ENCODE measurements at places on chromosomes 7 and 10.
A peak's percentile ranks its signal among the peaks of the same experiment; 100 is the strongest.

- no peak for DNase-seq
Observed at GRCh38 chr10:14016931-14017333, 313.8 kb downstream of the FRMD4A start.

DNA sequence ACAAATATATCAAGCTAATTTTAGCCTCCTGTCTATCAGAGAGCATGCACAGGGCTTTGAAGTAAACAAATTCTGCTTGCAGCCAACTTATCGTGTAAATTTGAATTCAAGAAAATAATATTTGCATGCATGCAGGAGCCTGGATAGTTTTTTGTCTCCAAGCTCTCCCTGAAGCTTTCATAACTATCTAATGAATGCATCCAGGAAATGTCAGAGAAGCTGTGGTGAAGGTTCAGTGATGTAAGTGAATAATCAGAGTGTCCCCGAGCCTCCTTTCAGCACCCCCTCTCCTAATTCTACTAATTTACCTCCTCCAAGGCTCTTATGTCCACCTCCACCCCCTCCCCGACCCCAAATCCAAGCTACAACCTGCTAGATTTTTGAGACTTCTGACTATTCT lies 172.0 kb upstream of the ZNF32 start:
- DNase-seq = no peak

- no peak for DNase-seq
Observed at GRCh38 chr7:5428478-5429252, 5.0 kb upstream of the TNRC18 start.

GRCh38 chr7:86207740-86208139 lies 436.0 kb upstream of the GRM3 start:
- DNase-seq = no peak

DNA sequence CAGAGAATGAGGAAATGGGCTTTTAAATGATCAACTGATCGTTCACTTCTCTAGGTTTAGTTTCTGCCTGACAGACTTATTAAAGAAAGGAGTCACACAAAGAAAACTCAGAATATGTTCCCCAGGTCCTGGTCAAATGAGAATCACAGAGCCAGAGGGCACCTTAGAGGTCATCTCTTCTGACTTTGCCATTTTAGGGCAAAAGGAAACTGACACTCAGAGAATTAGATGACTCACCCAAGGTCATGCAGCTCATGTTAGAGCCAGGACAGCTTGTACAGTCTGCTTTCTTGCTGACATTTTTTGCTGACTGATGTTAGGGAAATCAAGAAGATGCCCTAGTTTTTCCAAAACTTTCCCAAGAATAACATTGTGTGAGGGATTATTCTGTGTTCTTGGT lies 312.7 kb upstream of the SP8 start:
- no peak for DNase-seq

GRCh38 chr7:69738396-69738951 lies 140.2 kb downstream of the AUTS2 start:
- no peak for DNase-seq

DNA sequence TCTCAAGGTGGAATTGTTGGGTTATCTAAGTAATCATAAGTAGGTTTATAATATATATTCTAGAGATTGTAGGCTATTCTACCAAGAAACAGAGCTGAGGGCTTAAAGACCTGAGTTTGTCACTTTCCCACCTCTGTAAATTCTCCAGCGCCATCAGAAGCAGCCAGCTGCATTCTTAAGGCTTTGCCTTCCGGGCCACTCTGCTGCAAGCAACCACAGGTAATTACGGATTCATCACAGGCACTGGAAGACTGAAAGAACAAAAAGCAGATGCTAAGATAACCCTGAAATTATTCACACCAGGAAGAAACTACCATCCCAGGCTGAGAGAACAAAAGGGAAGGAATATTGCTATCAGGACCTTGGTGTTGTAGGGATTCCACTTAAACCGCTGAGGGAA lies 137.8 kb upstream of the JCAD start:
- DNase-seq = no peak

GRCh38 chr10:15181576-15182156 lies 13.2 kb upstream of the NMT2 start:
- no peak for DNase-seq

- no peak for DNase-seq
Observed at GRCh38 chr7:22647451-22648257, 79.3 kb upstream of the IL6 start.

GRCh38 chr7:116528008-116528789 lies 3.4 kb downstream of the CAV1 start:
- DNase-seq = no peak

GRCh38 chr7:21367081-21367480 lies 60.8 kb upstream of the SP4 start:
- DNase-seq = no peak

DNA sequence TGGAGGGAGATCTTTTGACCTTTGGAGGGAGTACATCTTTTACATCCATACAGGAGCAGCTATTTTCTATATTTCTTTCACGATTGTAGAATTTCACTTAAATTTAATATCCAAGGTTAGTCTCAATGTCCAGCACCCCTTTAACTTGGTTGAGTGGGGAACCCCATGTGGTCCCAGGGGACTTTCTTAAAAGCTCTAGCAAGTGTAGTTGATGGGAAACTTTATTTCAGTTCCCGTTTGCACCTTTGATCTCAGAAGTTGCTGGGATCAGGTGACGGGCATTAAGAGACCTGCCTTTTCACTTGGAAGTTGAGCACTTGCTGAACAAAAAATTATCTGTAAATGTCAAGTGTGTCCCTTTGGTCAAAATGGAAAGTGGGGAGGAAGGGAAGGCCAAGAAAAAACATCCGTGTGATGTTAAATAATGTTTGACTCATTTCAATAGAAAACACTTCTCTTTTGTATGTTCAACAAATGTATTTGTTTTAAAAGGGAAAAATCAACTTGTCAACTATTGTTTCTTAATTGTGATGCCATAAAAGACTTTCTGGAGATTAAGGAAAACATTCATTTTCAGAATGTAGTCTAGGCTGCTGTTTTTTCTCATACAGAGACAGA lies 370.1 kb upstream of the GALNT17 start:
- DNase-seq = no peak

- DNase-seq = no peak
Observed at GRCh38 chr10:132143162-132143561, 43.6 kb upstream of the DPYSL4 start.

DNA sequence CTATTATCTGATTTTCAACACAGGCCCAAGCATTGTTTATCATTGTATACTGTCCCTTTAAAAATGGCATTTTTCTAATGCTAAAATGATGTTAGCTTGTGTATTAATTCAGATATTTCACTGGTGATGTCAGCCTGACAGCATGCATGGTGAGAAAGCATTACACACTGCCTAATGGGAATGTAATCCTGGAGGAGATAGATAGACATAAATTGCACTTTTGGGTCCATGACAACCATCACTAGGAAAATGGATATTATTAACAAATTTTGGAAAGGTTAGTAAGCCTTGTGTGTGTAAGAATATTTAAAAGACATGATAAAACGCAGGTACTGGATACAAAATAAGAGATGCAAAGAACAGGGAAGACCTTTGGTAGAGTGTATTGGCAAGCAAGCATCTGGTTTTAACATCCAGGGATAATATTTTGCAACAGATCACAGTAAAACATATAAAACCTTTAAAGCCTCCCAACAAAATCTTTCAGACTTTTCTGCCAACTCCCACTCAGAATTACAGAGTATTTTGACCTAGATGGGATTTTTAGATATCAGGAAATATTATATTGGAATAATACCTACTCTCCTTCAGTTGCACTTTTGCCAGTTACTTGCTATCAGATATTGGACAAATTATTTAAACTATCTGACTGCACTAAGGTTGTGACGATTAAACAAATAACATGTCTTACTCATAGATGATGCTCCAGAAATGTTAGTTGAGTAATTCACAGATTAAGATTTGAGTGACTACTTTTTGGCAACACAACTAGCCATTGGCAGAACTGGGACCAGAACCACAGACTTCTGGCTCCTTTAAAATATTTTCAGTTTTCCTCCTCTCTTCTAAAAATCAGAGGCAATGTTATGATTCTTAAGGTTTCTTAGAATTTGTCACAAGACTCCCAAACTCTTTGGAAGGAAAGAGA lies 291.6 kb upstream of the SEMA3C start:
- DNase-seq = no peak

- peak; percentile 54 for DNase-seq
Observed at GRCh38 chr7:90403174-90404113, at the start of gene CLDN12. Gene CLDN12, plus strand, starts transcription at chr7:90403461. Its CDS starts 9,216 bp downstream, at chr7:90412677.

DNA sequence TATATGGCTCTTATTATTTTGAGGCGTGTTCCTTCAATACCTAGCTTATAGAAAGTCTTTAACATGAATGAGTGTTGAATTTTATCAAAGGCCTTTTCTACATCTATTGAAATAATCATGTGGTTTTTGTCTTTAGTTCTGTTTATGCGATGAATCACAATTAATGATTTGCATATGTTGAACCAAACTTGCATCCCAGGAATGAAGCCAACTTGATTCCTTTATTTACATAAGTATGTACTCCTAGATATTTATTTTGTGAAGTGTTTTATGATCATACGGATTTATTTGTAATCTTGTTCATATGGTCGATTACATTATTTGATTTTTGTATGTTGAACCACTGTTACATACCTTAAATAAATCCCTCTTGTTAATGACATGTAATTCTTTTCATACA lies 244.3 kb upstream of the KCND2 start:
- DNase-seq = no peak

DNA sequence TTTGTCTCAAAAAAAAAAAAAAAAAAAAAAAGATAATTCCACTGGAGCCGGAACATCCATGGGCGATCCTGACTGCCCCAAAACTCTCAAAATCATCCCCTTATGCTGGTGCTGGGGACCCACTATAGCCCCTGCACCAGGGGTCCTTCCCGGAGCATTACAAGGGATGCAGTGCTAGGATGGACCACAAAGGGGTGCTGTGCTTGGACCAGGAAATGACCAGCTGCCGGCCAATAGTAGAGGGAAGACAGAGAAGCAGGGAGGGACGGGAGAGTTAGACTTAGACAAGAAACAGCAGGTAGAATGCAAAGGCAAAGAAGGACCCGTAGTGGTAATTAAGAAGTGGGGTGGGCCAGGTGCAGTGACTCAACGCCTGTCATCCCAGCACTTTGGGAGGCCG lies 40.5 kb downstream of the RCC1L start:
- DNase-seq = no peak

GRCh38 chr7:105854498-105854897 lies 21.9 kb downstream of the ATXN7L1 start:
- DNase-seq = no peak

- DNase-seq = no peak
Observed at GRCh38 chr10:687583-688311, 1.7 kb downstream of the DIP2C start.

DNA sequence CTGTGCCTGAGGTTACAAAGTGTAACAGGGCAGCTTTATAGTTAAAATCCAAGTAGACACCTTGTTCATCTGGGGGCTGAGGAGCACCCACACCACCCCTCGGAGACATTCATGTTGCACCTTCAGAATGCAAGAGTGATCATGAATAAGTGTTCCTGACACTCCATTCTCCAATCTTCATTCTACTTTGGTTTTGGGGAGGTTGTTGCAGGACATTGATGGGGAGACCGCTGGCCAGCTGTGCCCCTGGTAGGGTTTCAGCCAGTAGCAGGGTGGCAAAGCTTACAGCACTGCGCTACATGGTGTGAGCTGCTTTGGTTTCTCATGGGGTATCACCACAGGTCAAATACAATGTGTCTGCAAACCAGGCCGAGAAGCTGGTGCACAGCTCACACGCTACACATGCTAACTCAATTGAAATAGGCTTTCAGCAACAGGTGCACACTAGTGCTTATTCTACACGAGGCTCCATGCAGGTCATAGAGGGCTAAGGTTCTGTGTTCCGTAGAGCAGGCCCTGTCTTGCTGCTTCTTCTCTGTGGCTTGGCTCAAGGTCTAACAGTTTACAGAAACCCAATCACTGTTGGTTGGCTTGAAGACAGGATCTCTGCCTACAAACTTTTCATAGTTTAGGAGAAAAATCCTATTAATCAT lies 317.4 kb upstream of the ZNF32 start:
- no peak for DNase-seq

DNA sequence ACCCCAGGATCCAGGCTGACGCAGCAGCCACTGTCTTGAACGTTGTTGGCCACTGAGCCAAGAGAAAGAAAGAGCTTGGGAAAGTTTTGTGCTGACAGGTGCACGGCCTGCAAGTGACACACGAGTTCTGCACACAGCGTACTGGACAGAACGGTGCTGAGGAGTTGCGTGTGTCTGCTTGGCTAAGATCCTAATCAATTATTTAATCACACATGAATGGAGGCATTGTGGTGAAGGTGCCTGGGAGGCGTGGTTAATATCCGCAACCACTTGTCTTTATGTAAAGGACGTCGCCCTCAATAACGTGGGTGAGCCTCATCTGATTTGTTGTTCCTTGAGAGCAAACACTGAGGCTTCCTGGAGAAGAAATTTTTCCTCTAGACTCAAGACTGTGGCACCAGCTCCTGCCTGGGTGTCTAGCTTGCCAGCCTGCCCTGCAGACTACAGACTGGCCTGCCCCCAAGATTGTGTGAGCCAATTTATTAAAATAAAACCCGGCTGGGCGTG lies 16.6 kb upstream of the GNA12 start:
- no peak for DNase-seq

GRCh38 chr7:44755698-44756627 lies 7.3 kb downstream of the ZMIZ2 start:
- DNase-seq = no peak

GRCh38 chr7:50389961-50390360 lies 60.2 kb downstream of the FIGNL1 start:
- no peak for DNase-seq

DNA sequence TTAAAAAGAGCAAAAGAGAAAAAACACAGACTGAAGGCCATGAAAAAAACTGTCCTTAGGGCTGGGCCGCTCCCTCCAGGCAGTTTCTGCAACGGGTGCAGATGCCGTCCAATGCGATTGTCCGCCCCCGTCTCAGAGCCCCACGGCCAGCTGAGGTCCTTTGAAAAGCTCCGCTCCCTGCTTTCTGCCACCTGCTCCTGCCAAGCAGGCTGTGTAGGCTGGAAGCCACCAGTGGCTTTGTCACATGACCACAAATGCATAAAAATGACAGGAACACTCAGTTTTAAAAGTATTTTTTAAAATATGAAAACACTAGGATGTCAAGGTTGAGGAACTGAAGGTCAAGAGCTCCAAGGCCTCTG lies 71.7 kb downstream of the AMZ1 start:
- DNase-seq = no peak

DNA sequence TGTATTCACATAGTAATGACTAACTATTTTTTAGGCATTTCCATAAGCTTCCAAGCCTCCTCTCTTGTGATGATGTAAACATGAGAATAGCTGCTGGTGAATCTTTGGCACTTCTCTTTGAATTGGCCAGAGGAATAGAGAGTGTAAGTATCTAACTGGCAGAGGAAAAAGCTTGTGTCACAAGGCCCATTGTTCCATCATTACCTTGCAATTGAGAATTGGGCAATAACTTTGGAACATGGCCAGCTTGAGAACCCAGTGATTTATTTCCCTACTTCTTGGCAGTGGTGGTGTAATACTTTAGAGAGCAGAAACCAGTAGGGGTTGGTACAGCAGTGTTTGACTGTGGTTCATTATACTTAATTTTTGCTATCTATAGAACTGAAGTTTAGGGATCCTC lies 12.0 kb downstream of the IFRD1 start:
- no peak for DNase-seq
